Stimulated activated CD8-positive, alpha-beta memory T cell treated with anti-CD3 and anti-CD28 coated beads, Interleukin-12 subunit alpha, Interleukin-12 subunit beta, amount 100 ng/mL, for 4 hours (primary cell): ENCODE measurements at places on chromosomes 4 and X.

DNA sequence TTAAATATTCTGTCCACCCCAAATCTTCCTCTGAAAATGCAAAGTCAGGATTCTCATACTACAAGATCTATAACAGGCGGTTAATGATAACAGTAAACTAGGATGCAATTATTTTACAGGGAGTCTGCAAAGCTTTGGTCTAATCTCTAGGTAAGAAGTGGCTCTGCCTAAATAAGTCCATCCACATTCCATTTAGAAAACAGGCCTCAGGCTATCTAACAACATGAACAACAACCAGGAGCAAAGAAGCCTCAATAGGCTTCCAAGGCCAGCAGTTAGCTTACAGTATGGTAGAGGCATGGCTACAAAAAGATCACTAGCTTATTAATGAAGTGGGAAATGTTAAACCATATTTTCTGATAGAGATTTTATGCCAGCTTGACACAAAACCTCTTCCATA is 6.4 kb downstream of the MAB21L2 start:
- DNase-seq, result no peak

- DNase-seq, result no peak
These were observed 138.5 kb downstream of the ARX start for GRCh38 chrX:24877288-24877664.

DNA sequence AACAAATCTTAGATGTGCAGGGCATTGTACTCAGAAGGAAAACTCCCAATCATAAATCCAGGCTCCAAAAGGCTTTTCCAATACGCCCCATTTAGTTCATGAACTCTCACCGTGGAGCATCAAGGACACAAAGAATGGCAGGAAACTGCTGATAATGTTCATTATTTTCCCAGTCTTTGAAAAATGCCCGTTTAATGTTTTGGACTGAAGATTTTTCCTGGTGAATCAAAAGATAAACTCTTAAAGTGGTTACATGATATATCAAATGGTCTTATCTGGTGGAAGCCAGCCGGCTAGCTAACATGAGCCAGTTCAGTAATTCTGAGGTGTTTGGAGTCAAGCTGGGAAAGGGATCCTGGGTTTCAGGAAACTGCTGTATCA is 62.1 kb upstream of the AP1S2 start:
- no peak for DNase-seq

DNA sequence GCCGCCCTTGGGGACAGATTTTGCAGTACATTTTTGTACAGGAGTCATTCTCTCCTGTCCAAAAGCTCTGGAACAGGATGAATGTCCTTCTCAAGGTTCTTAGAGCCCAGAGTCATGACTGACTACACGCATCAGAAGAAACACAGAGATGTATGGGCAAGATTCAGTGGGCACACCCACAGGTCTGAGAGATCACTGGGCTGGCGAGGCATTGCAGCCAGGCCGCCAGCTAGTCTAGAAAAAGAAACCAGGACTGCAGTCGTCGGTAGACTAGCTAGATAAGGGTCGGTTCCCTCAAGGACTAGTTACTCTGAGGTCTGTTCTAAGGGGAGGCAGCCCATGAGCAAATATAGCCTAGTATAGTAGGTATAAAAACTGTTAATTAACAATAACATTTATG is 19.8 kb downstream of the GBA3 start:
- DNase-seq, result no peak

DNA sequence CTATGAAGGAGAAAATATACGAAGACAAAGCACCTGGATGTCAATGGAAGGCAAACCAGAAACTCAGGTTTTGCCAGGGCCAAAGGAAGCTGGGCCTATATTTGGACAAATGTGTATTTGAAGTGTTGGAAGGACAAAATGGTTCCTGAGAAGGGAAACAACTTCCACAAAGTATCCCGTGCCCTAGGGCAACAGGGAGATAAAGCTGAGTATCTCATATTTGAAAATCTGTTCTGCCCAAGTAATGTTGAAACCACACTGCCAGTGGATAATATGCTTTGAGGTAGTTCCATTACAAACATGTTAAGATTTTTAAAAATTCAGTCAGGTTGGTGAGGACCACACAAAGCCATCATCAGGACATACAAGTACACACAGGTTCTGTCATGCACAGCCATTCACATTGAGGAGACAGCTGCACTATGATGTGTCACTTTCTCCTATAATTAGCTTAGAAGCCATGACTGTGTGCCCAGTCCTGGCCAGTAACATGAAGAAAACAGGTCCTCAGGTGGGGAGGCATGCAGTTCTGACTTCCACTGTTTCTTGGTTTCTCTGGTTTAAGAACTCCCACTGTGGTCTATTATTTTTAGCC is 116.4 kb downstream of the PWWP3B start:
- DNase-seq, result no peak

DNA sequence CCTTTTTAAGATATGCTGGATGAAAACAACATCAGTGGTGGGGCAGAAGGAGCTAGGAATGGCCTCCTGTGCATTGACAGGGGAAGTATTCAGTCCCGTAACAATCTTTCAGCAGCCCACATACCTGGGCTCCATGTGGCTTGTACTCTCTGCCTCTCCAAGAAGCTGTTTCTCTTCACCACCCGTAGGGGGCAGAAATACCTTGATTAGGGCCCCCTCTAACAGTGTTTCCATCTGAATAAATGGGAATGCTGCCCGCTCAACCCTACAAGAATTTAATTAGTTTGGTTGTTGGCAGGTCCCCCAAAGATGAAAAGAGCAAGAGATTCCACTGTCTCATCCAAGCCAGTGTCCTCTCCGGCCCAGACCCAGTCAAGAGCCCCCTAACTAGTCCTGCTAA is 155.2 kb downstream of the SMIM20 start:
- DNase-seq, result no peak

GRCh38 chrX:14073556-14073955 is 43.9 kb upstream of the GEMIN8 start:
- DNase-seq, result no peak
